ENCODE measurements at places on chromosomes 3 and 15.

- no peaks in the 10 kb centered on the region for H3K27me3 ChIP-seq
- H3K27ac ChIP-seq = no peak overlapping the region
- H3K4me3 ChIP-seq = no peak overlapping the region
- peaks cover 26% of the 10 kb centered on the region for H3K4me1 ChIP-seq
- no peak for DNase-seq
- H3K36me3 ChIP-seq = peaks cover under 1% of the 10 kb centered on the region
Observed at GRCh38 chr15:31341496-31342195, 15.0 kb downstream of the KLF13 start.

DNA sequence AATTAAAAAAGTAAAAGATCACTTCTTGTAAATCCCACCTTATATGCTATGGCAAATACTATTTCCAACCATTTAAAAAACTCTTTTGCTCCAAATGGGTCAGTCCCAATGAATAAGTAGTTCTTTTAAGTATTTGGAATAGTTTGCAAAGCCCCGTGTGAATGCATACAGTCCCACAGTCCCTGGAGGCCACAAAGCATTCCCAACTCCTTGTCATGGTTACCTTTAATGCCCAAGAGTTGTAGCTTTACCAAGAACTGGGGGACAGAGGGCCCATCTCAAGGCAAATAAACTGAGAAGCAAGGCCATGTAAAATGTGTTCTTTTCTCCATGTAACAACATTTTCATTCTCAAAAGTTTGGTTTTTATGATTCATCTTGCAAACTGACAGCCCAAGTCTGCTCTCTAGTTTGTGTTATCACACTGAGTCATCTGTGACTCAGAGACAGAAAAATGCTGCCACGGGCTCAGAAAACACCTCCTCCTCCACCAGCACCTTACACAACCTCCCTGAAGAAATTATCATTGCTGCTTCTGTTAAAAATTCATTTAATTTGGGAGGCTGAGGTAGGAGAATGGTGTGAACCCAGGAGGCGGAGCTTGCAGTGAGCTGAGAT lies 336.2 kb downstream of the ERC2 start:
- H3K4me3 ChIP-seq = no peak overlapping the region
- H3K4me1 ChIP-seq = peaks cover 29% of the 10 kb centered on the region
- H3K36me3 ChIP-seq = no peaks in the 10 kb centered on the region
- peak overlapping the region; percentile 53 for H3K27ac ChIP-seq

- DNase-seq = no peak
- H3K27me3 ChIP-seq = no peaks in the 10 kb centered on the region
- H3K4me1 ChIP-seq = no peaks in the 10 kb centered on the region
- H3K36me3 ChIP-seq = peaks cover 29% of the 10 kb centered on the region
Observed at GRCh38 chr3:138588445-138588844, 5.6 kb downstream of the CEP70 start.

- H3K27ac ChIP-seq = no peak overlapping the region
- no peak for DNase-seq
- H3K4me1 ChIP-seq = no peaks in the 10 kb centered on the region
- no peaks in the 10 kb centered on the region for H3K27me3 ChIP-seq
Observed at GRCh38 chr3:15451216-15452113, 24.1 kb downstream of the EAF1 start.

- H3K36me3 ChIP-seq = no peaks in the 10 kb centered on the region
- no peaks in the 10 kb centered on the region for H3K27me3 ChIP-seq
Observed at GRCh38 chr3:12472000-12472610, 12.2 kb upstream of the TSEN2 start.

- no peak overlapping the region for H3K4me3 ChIP-seq
- no peak for DNase-seq
- H3K4me1 ChIP-seq = no peaks in the 10 kb centered on the region
- H3K36me3 ChIP-seq = no peaks in the 10 kb centered on the region
- H3K27ac ChIP-seq = no peak overlapping the region
- H3K27me3 ChIP-seq = peaks cover 4% of the 10 kb centered on the region
Observed at GRCh38 chr15:95830281-95830680, 500.2 kb upstream of the NR2F2 start.

DNA sequence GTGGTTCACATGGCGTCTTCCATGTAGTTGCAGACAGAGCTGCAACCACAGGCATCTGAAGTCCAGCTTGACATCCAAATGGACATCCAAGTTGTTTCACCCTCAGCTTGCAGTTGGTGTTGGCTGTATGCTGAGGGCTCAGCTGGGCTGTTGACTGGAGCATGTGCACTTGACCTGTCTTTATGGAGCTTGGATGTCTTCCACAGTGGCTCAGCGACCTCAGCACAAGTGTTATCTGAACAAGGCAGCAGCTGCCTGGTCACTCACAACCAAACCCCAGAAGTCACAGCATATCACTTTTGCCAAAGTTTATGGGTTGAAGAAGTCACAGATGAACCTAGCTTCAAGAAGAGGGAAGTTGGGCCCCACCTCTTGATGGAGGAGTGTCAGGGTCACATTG lies 92.9 kb downstream of the TPRA1 start:
- H3K4me3 ChIP-seq = no peak overlapping the region
- H3K27ac ChIP-seq = no peak overlapping the region
- no peak for DNase-seq
- H3K4me1 ChIP-seq = no peaks in the 10 kb centered on the region
- H3K36me3 ChIP-seq = no peaks in the 10 kb centered on the region
- H3K27me3 ChIP-seq = no peaks in the 10 kb centered on the region

GRCh38 chr3:19264424-19264823 lies 116.1 kb downstream of the KCNH8 start:
- no peaks in the 10 kb centered on the region for H3K27me3 ChIP-seq
- no peaks in the 10 kb centered on the region for H3K36me3 ChIP-seq
- H3K4me3 ChIP-seq = no peak overlapping the region
- H3K4me1 ChIP-seq = no peaks in the 10 kb centered on the region
- no peak for DNase-seq

- no peak for DNase-seq
- no peaks in the 10 kb centered on the region for H3K27me3 ChIP-seq
- H3K36me3 ChIP-seq = peaks cover 11% of the 10 kb centered on the region
- no peak overlapping the region for H3K27ac ChIP-seq
- H3K4me3 ChIP-seq = no peak overlapping the region
- peaks cover 18% of the 10 kb centered on the region for H3K4me1 ChIP-seq
Observed at GRCh38 chr3:32493437-32494414, 8.9 kb downstream of the CMTM6 start.

GRCh38 chr3:66938338-66938963 lies 59.7 kb upstream of the KBTBD8 start:
- H3K27ac ChIP-seq = no peak overlapping the region
- no peaks in the 10 kb centered on the region for H3K36me3 ChIP-seq
- peaks cover 10% of the 10 kb centered on the region for H3K27me3 ChIP-seq
- no peak overlapping the region for H3K4me3 ChIP-seq

DNA sequence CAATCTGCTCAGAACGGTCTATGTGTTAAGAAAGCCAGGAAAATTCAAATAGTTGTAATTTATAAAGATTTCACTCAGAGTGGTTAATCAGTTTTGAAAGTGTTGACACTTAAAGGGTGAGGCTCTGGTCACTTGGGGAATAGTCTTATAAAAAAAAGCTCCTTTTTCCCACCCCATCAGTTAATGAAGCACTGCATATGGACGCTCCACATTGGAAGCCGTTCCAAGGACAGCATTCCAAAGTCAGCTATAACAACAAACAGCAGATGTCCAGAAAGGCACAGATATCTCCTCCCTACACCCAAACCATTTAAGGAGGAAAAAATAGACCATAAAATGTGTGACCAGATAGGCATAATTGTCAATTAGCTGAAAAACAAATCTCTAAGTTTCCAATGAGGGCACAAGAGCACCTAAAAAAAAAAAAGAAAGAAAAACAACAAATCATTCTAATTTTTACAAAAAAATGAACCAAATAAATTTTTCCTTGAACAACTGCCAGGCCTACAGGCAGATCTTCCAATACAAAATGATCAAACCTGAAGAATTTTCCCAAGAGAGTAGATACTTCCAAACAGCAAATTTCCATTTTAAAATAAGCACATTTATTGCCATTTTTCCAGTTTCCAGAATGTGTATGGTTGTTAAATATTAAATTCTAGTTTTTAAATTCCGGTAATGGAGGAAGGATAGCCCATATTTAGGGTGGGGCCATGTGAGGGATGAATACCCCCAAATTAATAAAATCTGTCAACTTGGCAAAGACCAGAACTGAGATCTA lies 198.3 kb downstream of the ERC2 start:
- no peaks in the 10 kb centered on the region for H3K4me1 ChIP-seq
- peaks cover 6% of the 10 kb centered on the region for H3K27me3 ChIP-seq
- DNase-seq = no peak
- no peaks in the 10 kb centered on the region for H3K36me3 ChIP-seq

DNA sequence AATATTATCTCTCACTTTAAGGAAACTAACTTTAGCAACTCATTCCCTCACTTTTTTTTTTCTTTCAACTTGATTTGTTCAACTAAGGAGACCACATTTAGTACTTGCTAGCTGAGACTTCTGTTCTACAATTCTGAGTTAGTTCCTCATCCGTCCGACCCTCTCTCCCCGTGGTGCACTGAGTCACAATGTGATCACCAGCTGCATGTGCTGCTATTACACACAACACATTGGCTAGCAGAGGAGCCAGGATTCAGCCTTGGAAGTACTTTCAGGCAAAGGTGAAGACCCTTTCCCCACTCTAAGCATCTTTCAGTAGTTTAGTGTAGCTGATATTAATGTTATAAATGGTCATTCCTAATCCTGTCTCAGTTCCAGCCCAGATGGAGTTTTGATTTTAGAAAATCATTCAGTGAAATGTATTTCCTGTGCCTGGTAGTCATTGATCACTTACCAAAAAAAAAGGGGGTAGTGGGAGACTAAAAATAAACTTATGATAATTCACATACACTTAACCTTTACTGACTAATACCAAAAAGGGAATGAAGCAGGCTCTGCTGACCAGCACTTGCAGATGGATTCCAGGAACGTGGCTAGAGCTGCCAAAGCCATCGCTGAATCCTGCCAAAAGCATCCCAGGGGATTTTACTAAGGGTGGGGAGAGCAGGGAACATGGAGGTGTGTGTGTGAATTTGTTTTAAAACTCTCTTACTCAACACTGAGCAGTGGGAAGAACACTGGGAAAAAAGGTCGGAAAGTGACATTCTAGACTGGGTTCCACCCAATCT lies 424.8 kb downstream of the LPP start:
- no peaks in the 10 kb centered on the region for H3K36me3 ChIP-seq
- no peak overlapping the region for H3K4me3 ChIP-seq
- peaks cover 9% of the 10 kb centered on the region for H3K4me1 ChIP-seq
- H3K27me3 ChIP-seq = no peaks in the 10 kb centered on the region

DNA sequence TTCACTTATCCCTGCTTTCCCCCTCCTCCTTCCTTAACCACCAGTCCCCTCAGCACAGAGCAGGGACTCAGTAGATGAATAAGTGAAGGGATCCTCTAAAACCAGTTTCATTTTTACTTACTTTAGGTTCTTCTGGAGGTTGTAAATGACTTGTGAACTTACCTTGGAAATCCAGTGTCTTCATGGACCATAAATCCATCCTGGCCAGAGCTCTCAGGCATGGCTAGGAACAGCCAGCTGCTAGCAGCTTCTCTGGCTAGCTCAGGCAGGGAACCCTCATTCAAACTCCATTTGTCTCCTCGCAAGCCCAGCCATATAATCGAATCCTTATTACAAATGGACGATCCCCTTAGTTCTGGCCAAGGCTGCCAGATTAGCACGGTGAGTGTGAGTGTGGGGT lies 78.5 kb downstream of the LRTM1 start:
- peaks cover 12% of the 10 kb centered on the region for H3K27me3 ChIP-seq
- no peaks in the 10 kb centered on the region for H3K36me3 ChIP-seq
- no peak overlapping the region for H3K27ac ChIP-seq

- H3K27ac ChIP-seq = no peak overlapping the region
- no peaks in the 10 kb centered on the region for H3K27me3 ChIP-seq
Observed at GRCh38 chr3:15263120-15263519, 57.1 kb downstream of the CAPN7 start.

DNA sequence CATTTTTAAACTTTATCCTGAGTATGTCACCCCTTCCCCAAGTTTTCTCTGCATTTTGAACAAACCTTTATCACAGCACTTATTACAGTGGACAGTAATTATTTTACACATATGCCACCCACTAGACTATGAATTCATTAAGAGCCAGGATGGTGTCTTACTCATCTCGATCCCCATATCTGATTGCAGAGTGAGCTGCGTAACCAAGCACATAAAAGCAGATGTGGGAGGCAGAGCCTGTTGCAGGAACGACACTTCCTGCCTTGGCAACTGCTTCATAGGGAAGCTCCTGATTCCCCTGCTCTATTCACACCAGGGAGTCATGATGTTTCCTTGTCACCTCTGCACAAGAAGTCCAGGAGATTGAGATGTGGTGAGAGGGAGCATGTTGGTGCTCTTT lies 91.1 kb downstream of the MINAR1 start:
- H3K36me3 ChIP-seq = no peaks in the 10 kb centered on the region
- no peak overlapping the region for H3K27ac ChIP-seq
- no peak for DNase-seq
- no peaks in the 10 kb centered on the region for H3K4me1 ChIP-seq
- H3K27me3 ChIP-seq = no peaks in the 10 kb centered on the region

DNA sequence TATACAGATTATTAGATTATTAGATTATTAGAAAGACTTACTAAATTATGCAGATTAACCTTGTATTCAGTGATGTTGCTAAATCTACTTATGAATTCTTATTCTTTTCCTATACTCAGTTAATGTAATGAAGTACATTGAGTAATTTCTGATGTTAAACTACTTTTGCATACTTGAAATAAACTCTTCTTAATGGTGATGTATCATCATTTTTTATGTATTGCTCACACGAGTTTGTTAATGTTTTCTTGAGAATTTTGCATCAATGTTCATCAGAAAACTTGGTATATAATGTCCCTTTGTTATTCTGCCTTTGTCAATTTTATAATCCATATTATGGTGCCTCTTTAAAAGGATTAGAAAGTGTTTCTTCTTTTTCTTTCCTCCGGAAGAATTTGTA lies 163.2 kb upstream of the COL8A1 start:
- no peak overlapping the region for H3K27ac ChIP-seq
- no peaks in the 10 kb centered on the region for H3K4me1 ChIP-seq
- DNase-seq = no peak
- H3K36me3 ChIP-seq = no peaks in the 10 kb centered on the region
- no peaks in the 10 kb centered on the region for H3K27me3 ChIP-seq

- DNase-seq = peak; percentile 57
- no peaks in the 10 kb centered on the region for H3K27me3 ChIP-seq
- peaks cover 43% of the 10 kb centered on the region for H3K36me3 ChIP-seq
- H3K4me1 ChIP-seq = peaks cover 17% of the 10 kb centered on the region
- H3K4me3 ChIP-seq = no peak overlapping the region
Observed at GRCh38 chr3:52524752-52525679, 8.6 kb downstream of the NT5DC2 start.

GRCh38 chr3:23837286-23837685 lies 31.5 kb downstream of the UBE2E1 start:
- no peak overlapping the region for H3K4me3 ChIP-seq
- DNase-seq = no peak
- H3K36me3 ChIP-seq = no peaks in the 10 kb centered on the region

- DNase-seq = no peak
- no peaks in the 10 kb centered on the region for H3K36me3 ChIP-seq
- H3K27ac ChIP-seq = no peak overlapping the region
- H3K4me3 ChIP-seq = no peak overlapping the region
- H3K27me3 ChIP-seq = no peaks in the 10 kb centered on the region
- H3K4me1 ChIP-seq = peaks cover 18% of the 10 kb centered on the region
Observed at GRCh38 chr15:39747326-39747725, 35.3 kb downstream of the FSIP1 start.

GRCh38 chr3:162998205-162998604 lies 1501.6 kb downstream of the OTOL1 start:
- no peak overlapping the region for H3K27ac ChIP-seq
- H3K4me3 ChIP-seq = no peak overlapping the region
- H3K36me3 ChIP-seq = no peaks in the 10 kb centered on the region
